ENCODE measurements at places on chromosomes 6 and 20.

DNA sequence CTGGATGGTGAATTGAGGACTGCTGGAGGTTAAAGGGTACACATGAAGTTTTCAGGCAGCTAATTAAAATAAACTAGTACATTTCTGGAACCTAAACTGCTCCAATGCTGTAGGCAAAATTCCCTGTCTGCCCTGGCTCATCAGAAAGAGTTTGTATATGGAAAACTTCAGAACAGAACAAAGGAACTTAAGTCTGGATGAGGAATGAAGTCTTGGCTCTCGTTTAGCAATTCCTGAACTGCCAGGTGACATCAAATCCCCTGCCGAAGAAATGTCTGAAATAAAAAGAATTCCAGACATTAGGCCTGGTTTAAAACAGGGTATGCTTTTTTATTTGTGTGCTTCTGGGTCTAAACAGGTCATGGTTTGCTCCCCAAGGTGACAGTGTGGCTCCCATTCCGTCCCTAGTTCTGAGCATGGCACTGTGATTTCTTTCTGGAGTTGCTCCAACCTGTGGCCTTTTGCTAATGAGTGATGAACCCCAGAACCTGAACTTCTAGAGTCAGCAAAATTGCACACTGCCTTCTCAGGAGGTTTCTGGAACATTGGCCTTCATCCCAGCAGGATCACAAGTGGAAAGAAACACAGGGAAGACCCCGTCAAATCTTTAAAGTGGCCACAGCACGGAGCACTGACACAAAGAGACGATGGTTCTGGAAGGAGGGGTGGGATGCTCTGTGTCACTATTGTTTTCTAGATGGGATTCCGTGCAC, 129.4 kb upstream of the NAA20 start:
- no peak for DNase-seq

GRCh38 chr20:51625105-51625504, 82.6 kb upstream of the NFATC2 start:
- no peak for DNase-seq

DNA sequence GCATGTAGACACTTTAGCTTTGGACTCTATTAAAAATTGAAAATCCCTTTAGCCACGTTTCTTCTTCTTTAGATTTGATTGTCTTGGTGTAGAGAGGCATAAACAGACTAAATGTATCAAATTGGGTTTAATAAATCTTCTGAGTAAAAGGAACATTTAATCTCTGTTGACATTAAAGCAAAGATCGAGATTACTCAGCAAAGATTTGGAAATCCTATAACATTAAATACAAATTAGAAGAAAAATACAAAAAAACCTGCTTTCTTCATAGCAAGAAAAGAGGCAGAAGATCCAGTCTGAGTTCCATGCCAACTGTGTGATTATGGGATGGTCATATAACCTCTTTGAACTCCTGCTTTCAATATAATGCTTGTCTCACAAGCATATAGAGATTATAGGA, 172.3 kb downstream of the GJA1 start:
- peak; percentile 49 for DNase-seq

GRCh38 chr6:139433631-139434419, 59.4 kb upstream of the CITED2 start:
- peak; percentile 26 for DNase-seq

DNA sequence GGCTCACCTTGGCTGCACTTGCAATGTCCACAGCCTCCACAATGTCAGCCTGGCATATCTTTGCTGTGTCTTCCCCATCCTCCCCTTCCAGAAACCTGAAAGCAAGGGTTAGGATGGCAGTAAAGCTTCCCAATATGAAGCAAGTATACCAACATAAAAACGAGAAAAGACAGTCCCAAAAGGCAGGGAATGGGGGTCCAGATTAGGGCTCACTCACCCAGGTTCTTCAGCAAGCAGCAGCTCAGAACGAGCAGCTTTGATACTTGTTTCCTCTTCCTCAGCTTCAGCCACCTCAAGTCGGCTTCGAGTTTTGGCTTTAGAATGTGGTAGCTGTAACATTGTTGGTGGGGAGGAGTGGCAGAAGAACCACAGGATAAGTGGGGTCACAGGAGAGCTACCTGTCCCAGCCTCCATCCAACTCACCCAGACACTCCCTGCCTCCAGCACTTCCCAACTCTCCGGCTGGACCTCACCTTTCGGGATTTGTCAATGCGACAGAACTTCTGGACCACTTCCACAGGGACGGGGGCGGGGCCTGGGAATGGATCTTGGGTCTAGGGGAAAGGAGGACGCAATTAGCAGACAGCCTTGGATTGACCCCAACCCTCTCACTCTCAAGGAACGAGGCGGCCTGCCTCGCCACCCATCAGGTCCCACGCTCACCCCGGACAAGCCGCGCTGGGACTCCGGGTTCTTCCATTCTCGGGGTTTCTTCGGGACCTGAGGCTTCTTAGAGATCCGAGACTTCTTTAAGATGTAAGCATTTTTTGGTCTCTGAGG, 708 bp downstream of the WDR46 start:
- no peak for DNase-seq

GRCh38 chr6:84771125-84771755, 6.8 kb upstream of the TBX18 start:
- DNase-seq: no peak

GRCh38 chr6:12760911-12761310, 44.3 kb downstream of the PHACTR1 start:
- DNase-seq: no peak

DNA sequence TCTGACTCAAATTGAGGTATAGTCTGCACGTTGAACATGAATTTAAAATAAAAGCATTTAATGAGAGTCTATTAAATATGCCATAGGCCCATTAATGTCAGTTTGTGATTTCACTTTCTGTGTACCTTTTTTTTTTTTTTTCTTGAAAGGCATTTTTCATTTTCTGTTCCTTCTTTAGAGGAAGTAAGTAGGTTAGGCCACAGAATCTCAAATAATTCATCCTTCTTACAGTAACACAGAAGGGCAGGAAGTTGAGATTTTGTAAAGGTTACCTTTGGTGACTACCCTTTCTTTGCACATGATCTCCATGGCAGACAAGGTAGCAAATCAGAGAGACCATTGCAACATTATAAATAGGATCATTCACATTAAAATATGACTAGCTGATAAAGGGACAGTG, 9.6 kb downstream of the L3MBTL3 start:
- no peak for DNase-seq
